RPMI7951 (cell line): ENCODE measurements at places on chromosomes 16 and 17. TPM values are rescaled to one million over a fixed set of nuclear protein-coding genes. Genes with fewer than 3 reads are reported as not detected.

- DNase-seq: no peak
Measured at GRCh38 chr16:78249056-78249455, 149.6 kb downstream of the WWOX start.

PTX4 gene
- not detected in 2 replicates for total RNA-seq

GRCh38 chr17:3025421-3026124, 37.8 kb downstream of the OR1D5 start:
- DNase-seq: no peak

- no peak for DNase-seq
Measured at GRCh38 chr16:80459331-80459777, 81.4 kb upstream of the DYNLRB2 start.

- DNase-seq: no peak
Measured at GRCh38 chr17:36123431-36123830, 19.8 kb downstream of the CCL4 start.

DNA sequence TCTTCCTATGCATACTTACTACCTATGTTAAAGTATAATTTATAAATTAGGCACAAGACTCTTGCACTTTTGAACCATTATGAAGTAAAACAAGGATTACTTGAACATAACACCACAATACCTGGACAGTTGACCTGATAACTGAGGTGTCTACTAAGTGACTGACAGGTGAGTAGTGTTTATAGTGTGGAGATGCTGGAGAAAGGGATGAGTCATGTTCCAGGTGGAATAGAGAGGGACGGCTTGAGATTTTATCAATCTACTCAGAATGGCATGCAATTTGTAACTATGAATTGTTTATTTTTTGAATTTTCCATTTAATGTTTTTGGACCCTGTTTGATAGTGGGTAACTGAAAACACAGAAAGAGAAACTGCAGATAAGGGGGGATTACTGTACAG, 287.6 kb downstream of the MAP2K6 start:
- no peak for DNase-seq

DNA sequence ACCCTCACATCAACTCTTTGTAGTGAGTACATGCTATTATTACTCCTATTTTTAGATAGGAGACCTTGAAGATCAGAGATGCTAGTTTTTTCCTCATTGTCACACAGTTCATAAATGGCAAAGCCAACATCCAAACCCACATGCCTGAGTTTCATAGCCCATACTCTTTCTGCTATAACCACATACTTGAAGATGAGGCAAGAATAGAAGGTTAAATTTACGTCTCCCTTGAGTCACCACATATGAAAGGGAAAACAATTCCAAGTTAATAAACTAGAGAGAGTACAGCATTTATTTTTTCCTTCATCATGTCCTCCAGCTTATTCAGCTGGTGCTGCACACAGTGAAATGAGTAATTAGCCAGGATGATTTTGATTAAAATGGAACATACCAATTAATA, 23.7 kb downstream of the NUDT7 start:
- no peak for DNase-seq

NHLRC4 gene
- 0.24 and 0.29 TPM in 2 replicates for total RNA-seq

DNA sequence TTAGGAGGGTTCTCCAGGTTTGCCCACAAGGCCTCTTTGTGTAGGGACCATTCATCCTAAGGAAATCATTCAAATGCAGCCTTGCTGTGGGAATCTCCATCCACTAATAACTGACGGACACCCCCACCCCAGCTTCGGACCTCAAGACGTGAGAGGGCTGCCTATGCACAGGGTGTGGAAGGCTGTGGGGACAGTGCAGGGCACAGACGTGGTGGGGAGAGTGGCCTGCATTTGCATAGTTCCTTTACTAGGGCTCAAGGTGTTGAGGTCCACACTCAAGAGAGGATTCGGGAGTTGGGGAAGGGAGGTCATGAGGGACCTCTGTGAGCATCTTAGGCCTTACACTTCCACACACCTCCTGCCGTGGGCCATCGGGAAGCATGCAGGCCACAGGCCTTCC, 9.8 kb downstream of the DUSP3 start:
- DNase-seq: no peak

DNA sequence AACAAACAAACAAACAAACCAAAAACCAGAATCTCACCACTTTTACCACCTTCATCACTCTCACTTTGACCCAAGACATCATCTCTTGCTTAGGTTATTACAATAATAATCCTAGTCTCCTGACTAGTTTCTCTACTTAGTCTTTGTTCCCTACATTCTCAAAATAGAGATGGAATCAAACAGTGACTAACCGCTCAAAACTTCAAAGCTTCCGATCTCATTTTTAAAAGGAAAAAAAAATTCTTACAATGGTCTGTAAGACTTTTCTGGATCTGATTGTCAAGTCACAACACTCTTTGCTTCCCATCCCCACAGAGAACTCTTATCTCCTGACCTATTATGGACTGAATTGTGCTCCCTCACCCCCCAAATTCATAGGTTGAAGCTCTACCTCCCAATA, 60.9 kb downstream of the SPAG9 start:
- no peak for DNase-seq

- DNase-seq: no peak
Measured at GRCh38 chr17:80456465-80457235, 19.8 kb downstream of the NPTX1 start.

PLA2G10 gene
- not detected in 2 replicates for total RNA-seq

- no peak for DNase-seq
Measured at GRCh38 chr17:43211123-43211479, 574 bp upstream of the TMEM106A start.

DNA sequence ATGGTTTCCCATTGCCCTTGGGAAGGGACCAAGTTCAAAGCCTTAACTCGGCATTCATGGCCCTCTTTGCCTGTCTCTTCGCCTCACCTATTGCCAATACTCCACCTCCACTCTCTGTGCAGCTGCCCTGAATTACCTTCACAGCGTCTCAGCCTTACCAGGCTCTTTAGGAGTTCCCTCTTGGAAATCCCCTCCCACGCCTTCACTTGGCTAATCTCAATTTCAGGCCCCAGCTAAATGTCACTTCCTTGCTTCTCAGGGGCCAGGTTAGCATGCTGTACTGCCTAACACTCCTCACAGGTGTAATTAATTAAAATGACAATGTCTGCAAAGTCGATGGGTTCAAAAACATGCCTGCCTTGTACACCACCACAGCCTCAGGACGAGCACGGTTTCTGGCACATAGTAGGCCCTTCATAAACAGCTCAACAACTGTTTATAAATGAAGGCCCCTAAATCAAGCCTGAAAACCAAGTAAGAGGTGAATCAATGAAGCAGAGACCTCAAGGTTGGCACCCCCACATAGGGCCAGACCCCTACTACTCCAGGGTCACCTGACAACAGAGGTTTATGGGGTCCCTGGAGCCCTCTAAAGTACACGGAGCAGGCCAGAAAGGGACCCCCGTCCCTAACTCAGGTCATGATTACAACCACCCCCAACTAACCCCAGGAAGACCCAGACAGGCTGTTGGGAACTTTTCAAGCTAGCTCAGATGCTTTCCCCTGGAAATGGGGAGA, 11.2 kb upstream of the EEF2K start:
- no peak for DNase-seq

DNA sequence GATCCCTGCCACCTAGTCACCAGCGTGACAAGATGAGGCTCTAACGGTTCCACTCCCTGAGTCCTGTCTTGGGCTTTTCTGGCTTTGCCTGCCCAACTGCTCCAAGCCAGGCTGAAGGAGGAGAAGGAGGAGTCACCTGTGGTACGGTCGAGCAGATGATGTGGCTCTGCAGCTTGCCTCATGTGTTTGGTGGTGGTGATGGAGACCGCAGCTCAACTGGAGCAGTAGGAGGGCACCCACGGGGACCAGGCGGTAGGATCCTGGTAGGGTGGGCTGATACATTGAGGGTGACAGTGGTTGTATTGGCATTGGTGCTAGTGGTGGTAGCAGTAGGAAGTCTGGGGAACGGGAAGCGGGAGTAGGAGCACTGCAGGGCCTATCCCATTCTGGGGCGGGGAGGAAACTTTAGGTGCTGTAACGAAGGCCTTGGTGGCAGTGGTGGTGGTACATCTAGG, 202.8 kb upstream of the WSB1 start:
- no peak for DNase-seq

SP2 gene
- total RNA-seq: 0.98 and 1.6 TPM in 2 replicates

P3H4 gene
- total RNA-seq: 36.0 and 40.6 TPM in 2 replicates

DNA sequence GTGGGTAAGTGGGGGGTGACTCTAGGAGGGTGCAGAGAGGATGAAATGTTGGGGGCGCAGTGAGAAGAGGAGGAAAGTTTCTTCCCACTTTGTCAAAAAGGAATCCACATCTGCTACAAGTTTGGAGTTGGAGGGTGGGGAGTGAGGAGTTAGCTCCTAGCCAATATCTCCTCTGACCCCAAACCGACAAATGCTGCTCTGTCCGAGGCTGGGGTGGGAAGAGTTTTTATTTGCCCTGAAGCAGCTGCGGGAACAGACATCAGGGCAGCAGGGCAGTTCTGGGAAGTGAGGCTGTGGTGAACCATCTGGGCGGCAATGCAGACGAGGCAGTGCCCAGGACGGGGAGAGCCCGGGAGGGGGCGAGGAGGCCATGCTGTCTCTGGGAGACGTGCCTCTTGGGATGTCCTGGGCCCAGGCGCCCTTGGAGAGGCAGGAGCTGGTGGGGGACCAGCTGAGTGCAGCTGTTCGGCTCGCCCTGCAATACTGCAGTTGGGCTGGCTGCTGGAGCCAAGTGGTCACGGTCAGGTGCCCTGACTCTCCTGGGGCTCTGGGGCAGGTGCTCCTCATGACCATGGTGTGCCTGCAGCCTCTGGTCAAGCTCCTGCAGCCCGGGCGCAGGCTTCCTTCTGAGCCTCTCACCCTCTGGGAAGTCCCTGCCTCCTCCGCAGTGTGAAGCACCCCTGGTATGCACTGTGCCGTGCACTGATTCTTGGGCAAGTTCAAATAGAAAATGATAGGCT, 6.4 kb upstream of the SOCS3 start:
- DNase-seq: no peak

DNA sequence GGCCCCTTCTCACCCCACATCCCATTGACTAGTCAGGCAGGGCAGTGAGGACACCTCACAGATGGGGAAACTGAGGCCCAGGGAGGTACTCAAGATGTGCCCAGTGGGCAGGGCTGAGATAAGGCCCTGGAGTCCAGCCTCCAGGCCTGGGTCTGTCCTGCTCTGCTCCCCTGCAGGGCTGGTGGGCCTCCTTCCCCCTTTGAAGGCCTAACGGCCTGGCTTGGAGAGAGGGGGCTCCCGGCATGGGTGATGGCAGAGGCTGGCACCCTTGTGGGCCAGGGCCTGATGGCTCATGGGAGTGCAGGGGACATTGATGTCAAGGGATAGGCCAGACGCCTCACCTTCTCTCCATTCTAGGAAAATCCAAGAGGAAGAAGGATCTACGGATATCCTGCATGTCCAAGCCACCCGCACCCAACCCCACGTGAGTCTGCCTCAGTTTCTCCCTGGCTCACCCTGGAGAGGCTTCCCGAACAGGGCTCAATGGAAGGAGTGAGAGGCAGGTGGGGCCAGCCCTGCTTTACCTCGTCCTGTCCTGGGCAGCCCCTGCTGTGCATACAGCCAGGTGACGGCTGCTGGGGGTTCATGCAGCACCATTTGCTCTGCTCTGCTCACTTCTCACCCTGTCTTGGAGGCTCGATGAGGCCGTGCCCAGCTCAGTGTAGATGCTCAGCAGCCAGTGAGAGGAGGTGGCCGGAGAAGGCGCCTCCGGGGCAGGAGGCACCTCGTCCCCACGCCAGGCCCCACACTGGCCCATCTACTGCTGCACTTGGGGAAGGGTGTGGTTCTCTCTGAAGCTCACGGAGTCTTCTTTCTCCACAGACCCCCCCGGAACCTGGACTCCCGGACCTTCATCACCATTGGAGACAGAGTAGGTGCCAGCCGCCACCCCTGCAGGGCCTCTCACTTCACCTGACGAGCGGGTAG, 13.8 kb downstream of the MAP2K3 start:
- DNase-seq: no peak

DNA sequence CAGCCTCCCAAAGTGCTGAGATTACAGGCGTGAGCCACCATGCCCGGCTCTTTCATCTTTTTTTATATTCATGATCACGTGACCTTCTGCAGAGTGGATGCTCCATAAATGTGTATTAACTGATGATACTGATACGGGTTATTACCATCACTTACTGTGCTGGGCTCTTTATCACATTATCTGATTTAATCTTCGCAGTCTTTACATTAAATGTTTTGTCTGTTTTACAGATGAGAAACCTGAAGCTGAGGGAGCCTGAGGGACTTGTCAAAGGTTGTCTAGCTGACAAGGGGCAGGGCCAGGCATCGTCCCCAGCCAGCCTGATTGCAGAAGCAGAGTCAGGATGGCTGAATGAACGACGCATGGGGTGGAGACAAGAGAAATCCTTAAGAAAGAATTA, 104.4 kb downstream of the NTN1 start:
- DNase-seq: no peak

NT5M gene
- total RNA-seq: 2.4 and 4.0 TPM in 2 replicates

NOB1 gene
- 20.6 and 26.8 TPM in 2 replicates for total RNA-seq

CIAO3 gene
- 15.3 and 21.7 TPM in 2 replicates for total RNA-seq

CHD9 gene
- total RNA-seq: 24.6 and 28.8 TPM in 2 replicates
